ENCODE measurements at places on chromosomes 1 and 21.

DNA sequence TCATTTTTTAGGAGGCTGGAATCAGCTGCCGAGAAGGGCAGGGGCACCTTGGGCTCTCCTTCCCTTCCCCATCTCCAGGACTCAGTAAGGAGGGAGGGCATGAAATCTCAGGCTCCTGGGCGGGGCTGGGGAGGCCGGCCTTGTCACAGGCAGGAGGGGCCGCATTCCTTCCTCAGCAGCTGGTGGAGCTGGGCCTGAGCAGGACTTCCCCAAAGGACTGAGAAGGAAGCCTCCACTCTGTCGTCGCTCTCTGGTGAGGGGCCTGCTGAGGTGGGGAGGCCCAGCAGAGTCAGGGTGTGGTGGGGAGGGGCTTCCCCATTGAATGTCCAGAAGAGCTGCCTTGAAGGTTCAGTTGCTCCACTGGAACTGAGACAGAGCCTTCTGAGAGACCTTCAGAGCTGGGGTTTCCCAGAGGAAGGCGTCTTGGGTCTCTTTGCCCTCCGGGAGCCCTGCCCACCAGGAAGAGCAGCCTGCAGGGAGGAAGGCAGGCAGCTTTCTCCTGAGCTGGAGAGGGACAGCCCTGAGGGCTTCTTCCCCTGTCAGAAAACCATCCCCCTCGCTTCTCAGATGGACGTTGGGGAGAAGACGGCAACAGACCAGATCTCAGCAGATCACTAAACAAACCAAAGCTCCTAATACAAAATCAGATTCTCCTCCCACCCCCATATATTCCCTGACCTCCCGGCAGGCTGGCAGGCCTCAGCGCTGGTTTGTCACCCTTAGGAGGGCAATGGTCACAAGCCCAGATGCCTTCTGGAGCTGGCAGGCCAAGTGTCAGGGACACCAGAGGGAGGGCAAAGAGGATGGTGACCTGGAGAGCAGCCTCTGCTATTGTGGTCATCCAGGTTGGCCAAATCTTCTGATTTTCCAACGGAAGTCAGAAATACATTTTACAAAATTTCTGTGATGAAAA lies 10.7 kb downstream of the KCNA10 start:
- DNase-seq: peak; percentile 18

DNA sequence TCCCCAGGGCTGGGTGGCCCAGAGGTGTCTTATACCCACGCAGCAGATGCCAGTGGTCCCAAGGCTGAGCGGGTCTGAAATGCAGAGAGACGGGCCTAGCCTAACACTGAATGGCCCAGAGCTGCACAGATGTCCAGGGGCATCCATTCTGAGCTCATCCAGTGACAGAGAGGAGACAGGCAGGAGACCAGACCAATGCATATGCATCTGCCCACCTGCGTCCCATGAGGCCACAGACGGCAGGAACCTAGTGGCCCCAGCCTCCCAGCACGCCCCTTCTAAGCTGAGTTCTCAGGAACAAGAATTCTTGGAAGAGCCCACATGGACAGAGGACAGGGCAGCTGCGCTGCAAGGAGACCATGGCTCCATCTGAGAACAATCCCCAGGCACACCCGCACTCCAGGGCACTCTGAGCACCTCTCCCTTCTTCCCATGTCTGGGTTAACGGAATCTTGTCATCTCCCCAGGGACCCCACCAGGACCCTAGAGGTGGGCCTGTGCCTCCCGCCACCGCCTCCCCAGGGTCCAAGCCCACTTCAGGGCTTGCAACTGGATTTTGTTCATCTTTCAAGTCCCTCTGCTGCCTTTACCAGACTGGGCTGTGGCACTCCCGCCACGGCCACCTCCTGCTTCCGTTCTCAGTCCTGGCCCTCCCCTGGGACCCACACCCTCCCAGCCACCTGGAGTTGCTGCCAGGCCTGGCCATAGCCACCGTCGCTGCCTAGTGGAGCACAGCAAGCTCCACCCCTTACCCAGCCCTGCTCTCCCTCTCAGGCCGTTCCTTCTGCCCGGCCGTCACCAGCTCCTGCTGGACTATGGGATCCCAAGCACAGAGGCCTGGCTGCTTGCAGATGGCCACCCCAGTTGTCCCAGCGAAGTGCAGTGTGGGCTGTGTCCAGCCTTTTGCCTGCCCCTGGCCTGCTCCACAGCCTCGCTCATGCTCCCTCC lies 3.3 kb downstream of the WNT3A start:
- DNase-seq: no peak

- no peak for DNase-seq
Observed at GRCh38 chr1:207035877-207036551, 3.5 kb upstream of the C1orf116 start.

- peak; percentile 60 for DNase-seq
Observed at GRCh38 chr1:182588500-182589396, at the start of gene RNASEL. Gene RNASEL, minus strand, starts transcription at chr1:182589256. Its CDS starts 2,450 bp downstream, at chr1:182586806.

GRCh38 chr1:210700511-210700910 lies 371.8 kb downstream of the HHAT start:
- peak; percentile 17 for DNase-seq

GRCh38 chr1:172781513-172782140 lies 122.7 kb downstream of the FASLG start:
- DNase-seq: no peak

DNA sequence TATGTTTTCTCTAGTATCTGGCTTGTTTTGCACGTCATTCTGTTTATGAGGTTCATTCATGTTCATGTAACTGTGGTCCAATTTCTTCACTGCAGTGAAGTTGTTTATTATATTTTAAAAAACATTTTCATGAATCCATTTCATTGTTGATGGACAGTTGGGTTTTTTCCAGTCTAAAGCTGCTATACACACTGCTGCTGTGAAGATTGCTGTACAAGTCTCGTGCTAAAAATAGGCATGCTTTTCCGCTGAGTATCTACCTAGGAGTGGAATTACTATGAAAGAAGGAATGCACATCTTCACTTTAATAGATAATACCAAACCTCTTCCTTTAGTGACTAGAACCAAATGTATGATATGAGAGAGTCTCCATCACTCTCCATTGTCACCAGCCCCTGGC lies 49.0 kb upstream of the ETS2 start:
- DNase-seq: peak; percentile 79

DNA sequence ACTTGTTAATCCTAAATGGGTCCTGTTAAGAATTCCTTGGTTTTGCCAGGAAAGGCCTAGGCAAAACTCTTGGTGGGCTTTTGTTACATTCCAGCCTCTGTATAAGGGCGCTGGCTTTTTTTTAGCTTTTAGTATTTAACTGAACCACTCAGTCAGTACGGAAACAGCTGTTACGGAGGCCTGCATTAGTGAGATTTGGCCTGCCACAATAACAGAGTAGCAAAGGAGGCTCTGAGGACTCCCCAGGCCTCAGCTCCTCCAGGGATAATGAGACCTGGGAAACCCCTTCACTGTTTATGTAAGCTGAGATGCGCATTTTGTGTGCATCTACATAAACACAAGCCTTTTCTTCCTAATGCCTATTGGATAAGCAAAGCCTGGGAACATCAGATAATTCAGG lies 210.2 kb downstream of the APP start:
- no peak for DNase-seq

DNA sequence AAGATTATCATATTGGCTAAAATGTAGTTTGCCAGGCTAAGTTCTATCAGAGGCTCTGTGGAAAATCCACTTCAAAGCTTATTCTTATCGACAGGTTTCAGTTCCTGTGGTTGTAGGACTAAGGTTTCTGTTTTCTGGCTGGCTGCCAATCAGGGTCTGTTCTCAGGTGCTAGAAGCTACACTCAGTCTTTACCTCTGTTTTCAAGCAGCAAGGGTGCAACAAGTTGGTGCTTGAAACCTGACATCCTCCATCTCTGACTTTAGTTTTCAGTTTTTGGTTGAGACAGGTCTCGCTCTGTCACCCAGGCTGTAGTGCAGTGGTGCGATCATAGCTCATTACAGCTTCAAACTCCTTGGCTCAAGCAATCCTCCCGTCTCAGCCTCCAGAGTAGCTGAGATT lies 15.3 kb upstream of the TMCO2 start:
- no peak for DNase-seq

DNA sequence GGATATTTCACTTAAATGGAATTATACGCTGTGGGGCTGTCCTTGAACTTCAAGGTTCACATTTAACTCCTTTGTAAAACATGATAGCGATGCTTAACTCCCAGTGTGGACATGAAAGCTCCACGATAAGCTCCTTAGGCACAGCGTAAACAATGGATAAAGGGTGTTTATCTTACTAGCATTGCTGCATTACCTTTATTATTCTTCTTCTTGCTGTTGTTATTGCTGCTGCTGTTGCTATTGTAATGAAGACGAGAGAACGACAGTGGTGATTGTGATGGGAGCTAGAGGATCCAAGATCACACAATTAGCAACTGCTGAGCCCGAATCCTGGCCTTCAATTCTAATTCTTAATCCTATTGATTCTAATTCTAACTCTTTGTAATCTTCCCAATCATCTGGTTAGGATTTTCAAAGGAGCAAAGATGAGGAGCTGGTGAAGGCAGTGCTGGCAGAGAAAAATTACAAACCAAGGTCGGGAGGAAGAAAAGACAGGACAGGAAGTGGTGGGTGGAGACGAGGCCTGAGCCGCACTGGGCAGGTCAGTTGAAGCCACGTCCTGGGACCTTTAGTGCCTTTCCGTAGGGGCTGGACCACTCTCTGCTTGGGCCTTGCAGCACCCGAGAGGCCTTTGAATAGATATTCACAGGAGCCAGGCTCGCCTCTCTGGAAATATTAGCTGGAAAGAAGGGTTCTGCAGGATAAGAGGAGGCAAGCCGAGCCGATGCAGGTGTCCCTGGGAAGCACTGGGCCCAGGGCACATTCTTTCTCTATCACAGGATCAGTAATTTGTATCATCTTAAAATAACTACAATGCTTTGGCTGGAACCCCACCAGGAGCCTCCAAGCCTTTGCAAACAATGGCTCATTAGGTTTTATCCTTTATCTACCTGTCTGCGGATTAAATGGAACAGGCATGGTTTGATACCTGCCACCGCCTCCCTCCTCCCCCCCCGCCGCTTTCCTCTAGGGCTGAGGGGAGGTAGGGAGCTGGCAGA lies 571.6 kb downstream of the AJAP1 start:
- no peak for DNase-seq

- DNase-seq: no peak
Observed at GRCh38 chr1:169141356-169141755, 34.9 kb downstream of the ATP1B1 start.

DNA sequence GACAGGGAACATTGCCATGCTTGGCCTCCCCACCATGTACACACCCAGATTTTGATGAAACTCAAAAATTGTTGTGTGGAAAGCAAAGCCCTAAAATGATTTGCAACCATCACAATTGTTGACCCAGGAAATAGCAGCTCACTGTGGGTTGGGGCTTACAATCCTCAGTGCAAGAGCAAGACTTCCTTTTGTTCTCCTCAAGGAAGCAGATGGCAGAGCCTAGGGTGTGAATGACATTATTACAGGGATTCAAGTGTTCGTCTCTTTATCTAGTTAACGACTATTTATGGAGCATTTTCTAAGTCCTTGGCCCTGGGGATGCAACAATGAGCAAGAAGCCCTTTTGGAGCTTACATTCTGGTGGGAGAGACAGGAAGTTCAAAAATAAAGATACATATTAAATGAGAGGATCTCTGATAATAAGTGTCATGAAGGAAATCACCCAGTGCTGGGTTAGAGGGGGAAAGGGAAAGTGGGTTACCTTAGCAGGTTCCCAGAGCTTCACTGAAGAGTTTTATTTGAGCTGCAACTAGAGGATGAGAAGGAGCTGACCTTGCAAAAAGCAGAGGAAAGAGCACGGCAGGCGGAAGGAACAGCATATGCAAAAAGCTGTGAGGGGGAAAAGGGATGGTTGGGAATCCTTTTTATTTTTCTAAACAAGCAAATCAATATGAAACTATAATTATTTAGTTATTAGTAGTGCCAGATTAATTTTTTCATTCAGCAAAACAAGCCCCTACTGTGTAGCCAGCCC lies 38.5 kb upstream of the ID3 start:
- DNase-seq: no peak

- no peak for DNase-seq
Observed at GRCh38 chr1:186609183-186609582, 71.0 kb downstream of the PTGS2 start.

- no peak for DNase-seq
Observed at GRCh38 chr1:27609618-27610240, 5.8 kb upstream of the AHDC1 start.

GRCh38 chr1:102726417-102726816 lies 381.9 kb downstream of the COL11A1 start:
- DNase-seq: no peak

- DNase-seq: no peak
Observed at GRCh38 chr1:62844030-62844429, 60.1 kb downstream of the ATG4C start.

GRCh38 chr1:174398246-174398645 lies 49.5 kb upstream of the GPR52 start:
- no peak for DNase-seq

DNA sequence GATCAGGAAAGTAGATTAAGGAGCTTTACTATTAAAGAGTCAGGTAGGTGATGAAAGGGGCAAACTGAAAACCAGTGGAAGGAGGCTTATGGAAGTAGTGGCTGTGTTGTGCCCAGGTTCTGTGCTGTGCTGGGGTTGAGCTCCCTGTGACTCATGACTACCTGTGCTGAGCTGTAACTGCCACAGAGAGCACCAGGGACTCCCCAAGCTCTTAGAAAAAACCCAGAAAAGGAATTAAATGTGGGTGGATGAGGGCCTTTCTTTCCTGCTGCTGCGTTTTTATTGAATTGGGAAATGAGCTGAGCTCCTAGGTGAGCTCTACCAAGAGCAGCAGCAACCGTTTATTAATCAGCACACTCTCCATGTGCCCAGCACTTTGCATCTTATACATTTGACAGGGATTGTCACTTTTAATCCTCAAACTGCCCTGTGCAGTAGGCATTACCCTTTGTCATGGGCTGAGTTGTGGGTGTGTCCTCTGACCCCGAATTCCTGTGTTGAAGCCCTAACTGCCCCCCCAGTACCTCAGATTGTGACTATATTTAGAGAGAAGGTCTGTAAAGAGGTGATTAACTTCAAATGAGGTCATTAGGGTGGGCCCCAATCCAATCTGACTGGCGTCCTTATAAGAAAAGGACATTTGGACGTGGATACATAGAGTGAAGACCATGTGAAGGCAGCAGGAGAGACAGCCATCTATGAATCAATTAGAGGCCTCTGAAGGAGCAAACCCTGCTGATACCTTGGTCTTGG lies 65.4 kb downstream of the AK4 start:
- DNase-seq: no peak

DNA sequence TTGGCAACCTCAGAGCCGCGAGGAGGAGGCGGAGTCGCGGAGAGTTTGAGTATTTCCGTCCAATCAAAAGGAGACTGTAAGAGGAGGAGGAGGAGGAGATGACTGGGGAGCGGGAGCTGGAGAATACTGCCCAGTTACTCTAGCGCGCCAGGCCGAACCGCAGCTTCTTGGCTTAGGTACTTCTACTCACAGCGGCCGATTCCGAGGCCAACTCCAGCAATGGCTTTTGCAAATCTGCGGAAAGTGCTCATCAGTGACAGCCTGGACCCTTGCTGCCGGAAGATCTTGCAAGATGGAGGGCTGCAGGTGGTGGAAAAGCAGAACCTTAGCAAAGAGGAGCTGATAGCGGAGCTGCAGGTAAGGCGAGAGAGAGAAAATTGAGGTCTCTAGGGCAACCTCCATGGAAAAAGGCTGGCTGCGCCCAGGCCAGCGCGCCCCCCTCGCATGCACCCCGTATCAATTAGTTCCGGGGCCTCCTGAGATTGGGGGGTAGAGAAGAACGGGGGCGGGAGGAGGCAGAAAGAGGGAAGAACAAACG lies at the start of gene PHGDH:
TSS of gene PHGDH (plus strand) at position 131 of the 538 bp plus-strand sequence. CDS start at position 220, 89 bp downstream.
- DNase-seq: peak; percentile 93
